Natural killer cell treated with Interleukin-12 subunit alpha and Interleukin-12 subunit beta and Interleukin-15 and Interleukin-18, amount 100 ng/mL, for 72 hours (primary cell): ENCODE measurements at places on chromosomes 5 and 9.

- no peak for DNase-seq
Observed at GRCh38 chr5:172453206-172453985, 929 bp downstream of the SH3PXD2B start.

- DNase-seq: no peak
Observed at GRCh38 chr9:134408389-134408788, 82.1 kb downstream of the RXRA start.

- no peak for DNase-seq
Observed at GRCh38 chr5:2032432-2032831, 149.7 kb upstream of the IRX4 start.

DNA sequence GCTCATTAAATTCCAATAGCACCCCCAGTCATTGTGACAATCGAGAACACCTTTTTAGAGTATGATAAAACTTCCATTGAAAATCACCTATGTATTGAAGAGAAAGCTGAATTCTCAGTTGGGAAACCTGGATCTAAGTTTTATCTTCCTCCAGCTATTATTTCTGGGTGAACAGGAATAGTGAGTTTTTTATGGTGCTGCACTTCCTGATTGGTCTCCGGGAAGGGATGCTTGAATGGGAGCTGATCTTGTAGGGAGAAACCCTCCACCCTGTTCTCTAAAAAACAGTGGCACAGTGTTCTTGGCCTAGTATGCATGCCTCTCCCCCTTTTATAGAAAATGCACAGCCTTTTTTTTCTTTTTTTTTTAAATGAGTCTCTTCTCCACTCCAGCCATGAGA, 112.2 kb downstream of the ACTBL2 start:
- DNase-seq: no peak

DNA sequence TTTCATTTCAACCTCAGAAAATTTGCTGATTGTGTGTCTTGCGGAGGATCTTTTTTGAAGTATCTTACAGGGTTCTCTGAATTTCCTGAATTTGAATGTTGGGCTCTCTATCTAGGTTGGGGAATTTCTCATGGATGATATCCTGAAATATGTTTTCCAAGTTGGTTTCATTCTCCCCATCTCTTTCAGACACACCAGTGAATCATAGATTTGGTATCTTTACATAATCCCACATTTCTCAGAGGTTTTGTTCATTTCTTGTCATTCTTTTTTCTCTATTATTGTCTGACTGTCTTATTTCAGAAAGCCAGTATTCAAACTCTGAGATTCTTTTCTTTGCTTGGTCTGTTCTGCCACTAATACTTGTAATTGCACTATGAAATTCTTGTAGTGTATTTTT, 456.9 kb downstream of the PRELID2 start:
- no peak for DNase-seq

- DNase-seq: no peak
Observed at GRCh38 chr9:122239722-122240121, 11.0 kb upstream of the LHX6 start.

DNA sequence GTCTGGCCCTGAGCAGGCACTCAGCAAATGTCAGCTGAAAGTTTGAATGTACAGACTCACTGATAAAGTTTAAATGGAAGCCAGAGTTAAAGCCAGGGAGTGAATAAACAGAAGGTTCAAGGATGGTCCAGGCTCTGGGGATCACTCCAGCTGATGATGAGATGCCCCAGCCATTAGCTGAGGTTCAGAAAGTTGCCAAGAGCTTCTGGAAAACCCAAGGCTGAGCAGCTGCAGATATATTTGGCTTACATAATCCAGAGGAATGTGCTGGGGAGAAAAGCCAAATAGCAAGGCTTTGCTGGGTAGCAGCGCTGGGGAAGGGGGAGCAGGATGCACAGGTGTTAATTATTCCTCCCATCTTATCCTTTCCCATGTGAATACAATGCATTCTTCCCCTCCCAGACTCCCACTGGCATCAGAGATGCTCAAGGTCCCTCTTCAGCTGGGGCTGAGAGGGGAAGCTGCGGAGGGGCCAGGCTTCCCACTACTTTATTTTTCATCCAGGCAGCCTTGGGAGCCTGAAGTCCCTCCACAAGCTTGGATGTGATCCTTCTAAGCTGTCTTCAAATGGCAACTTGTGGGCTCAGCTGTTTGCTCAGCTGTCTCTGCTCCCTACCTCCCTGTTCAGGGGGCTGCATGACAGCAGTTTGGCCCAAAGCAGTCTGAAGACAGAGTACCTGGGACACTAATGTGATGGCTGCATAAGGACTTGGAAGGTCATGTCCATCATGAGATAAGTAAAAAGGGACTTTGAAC, 341.2 kb downstream of the TRIM32 start:
- DNase-seq: no peak

DNA sequence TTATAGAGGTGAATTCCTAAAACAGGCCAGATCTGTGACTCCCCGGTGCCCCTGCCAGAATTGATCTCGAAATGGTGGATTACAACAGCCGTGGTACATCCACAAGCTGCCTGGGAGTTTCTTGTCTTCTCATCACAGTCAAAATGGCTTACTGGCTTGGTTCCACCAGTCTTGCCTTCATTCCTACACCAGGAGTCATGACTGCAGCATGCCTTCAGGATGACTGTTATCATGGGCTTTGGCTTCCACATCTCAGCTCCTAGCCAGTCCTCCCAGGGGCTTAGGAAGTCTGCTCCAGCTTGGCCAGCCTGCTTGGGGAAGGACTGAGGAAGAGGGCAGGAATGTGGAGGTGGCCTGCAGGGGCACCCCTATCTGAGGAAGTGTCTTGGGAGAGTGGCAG, 132.9 kb upstream of the NR3C1 start:
- DNase-seq: no peak

GRCh38 chr9:104907278-104907951, 20.5 kb downstream of the ABCA1 start:
- DNase-seq: no peak

- DNase-seq: no peak
Observed at GRCh38 chr9:4082948-4083347, 216.9 kb downstream of the GLIS3 start.
